A549 treated with GW870086 at 1 μM for 4 hours (cell line): ENCODE measurements at places on chromosomes 3 and 15. TPM values are rescaled to one million over a fixed set of nuclear protein-coding genes. Genes with fewer than 3 reads are reported as not detected.

The CYP1A2 gene
- total RNA-seq, result 0.05 TPM in 1 of 5 replicates, not detected in the others

The LOXL1 gene
- 0.41 to 0.95 TPM (median 0.67 TPM) in 5 replicates for total RNA-seq

The ADAMTS17 gene
- total RNA-seq, result 0.10 to 0.20 TPM (median 0.14 TPM) in 4 of 5 replicates, not detected in the other

The ZNF662 gene
- total RNA-seq, result not detected in 5 replicates

The RAD51 gene
- total RNA-seq, result 17.1 to 23.6 TPM (median 18.8 TPM) in 5 replicates

The PCLAF gene
- total RNA-seq, result 128 to 247 TPM (median 163 TPM) in 5 replicates

The C15orf40 gene
- total RNA-seq, result 42.0 to 49.8 TPM (median 42.9 TPM) in 5 replicates

The WNT7A gene
- 0.06 to 0.19 TPM (median 0.07 TPM) in 5 replicates for total RNA-seq

The CHL1 gene
- total RNA-seq, result not detected in 5 replicates
